Fibroblast of lung (primary cell): ENCODE measurements at places on chromosomes 6 and 20.

DNA sequence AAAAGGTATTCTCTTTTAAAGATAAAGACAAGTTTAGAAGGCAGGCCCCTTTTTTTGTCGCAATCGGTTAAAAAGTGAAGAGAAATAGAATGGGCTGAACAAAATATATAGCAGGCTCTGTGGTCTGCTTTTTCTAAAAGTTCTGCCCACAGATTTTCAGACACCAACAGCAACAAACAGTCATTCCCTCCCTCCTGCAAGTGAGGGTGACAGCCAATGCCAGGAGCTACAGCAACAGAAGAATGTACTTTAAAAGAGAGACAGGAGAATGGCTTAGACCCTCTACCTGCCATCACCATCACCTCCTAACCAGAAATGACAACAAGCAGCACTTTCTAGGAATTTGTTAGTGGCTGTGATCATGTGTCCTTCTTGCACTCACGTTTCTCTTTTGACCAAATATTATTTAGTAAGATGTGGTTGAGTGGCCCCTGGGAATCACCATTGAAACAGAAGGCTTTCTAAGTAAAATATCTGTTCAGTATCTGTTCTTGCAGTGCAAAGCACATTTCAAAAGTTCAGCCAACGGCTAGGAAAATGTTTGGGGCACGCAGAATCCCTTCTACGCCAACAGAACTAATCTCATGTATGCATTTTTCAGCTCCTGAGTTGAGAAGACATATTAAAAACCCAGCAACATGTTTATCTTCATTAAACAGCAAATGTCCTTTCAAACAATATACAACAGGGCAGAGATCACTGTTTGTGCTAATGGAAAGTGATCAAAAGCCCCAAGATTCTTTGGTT, 248.5 kb downstream of the ATXN1 start:
- DNase-seq, result no peak

GRCh38 chr20:61659994-61660346, 405.7 kb downstream of the TAF4 start:
- DNase-seq, result no peak

- DNase-seq, result no peak
Observed at GRCh38 chr6:81625216-81625615, 127.3 kb downstream of the TENT5A start.

GRCh38 chr20:58174708-58175280, 53.7 kb downstream of the ANKRD60 start:
- no peak for DNase-seq

- peak; percentile 73 for DNase-seq
Observed at GRCh38 chr20:54255157-54255556, 47.3 kb downstream of the PFDN4 start.

DNA sequence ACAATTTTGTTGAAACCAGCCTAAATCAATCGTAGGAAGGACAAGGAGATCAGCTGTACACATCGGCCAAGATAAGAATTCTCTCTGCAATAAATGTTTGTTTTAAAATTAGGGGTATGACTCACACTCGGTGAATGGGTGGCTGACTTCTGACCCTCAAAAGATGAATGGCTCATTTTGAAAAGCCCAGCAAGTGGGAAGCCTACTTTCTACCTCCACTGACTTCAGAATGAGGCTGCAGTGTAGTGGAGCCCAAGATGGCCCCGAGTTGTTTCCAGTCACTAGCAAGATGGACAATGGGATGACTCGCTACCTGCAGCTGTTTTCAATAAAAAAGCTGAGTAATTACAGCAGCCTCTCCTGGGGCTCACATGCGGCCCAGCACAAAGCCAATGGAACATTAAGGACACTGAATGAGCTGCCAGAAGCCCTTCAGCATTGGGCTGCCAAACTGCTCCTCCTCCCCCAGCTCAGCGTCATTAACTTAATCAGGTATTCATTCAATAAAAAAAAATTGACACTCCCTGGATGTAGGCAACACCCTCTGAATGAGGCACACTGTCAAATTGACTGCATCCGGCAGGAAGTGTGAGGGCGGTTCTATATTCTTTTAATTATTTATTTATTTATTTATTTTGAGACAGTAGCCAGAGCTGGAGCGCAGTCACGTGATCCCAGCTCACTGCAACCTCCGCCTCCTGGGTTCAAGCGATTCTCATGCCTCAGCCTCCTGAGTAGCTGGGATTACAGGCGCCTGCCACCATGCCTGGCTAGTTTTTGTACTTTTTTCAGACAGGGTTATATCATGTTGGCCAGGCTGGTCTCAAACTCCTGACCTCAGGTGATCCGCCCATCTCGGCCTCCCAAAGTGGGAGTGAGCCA, 107.3 kb downstream of the GMPR start:
- peak; percentile 90 for DNase-seq

- no peak for DNase-seq
Observed at GRCh38 chr6:152748843-152749242, 1.8 kb upstream of the VIP start.

DNA sequence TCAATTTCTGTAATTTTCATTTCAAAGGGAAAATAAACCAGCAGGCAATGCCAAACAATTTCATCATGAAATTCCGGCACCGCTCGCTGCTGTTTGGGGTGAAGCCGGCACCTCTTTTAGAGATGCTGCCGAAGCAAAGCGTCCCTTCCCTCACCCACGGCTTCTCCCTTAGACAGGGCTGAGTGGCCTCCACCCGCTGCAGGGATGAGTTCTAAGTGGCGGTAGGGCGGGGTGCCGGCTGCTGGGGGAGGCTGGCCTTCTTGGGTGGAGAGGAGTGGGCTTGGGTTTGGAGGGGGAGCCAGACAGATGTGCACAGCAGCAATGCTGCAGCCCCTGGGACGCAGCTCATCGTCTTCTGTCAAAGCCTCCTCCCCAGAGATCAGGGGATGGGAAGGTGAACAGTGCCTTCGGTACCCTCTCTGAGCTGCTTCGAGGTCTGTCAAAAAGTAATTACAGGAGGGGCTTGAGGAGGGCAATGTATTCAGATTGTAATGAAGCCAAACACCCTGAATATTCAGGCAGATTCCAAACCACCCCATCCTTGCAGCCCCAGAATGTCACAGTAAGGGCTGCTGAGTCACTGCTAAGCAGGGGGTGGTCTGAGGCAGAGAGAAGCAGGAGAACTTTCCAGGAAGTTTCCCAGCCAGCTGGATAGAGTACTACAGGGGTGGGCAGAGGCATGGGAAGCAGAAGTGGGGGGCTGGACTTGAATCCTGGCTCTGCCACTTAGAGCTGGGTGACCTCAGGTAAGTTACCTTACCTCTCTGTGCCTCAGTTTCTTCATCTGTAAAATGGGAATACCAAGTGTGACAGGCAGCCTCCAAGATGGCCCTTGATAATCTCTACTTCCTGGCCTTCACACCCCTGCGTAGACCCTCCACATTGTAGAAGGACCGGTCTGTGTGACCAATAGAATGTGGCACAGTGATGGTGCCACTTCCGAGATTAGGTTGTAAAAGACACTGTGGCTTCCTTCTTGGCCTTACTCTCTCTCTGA, 96.6 kb downstream of the SULF2 start:
- DNase-seq, result no peak

DNA sequence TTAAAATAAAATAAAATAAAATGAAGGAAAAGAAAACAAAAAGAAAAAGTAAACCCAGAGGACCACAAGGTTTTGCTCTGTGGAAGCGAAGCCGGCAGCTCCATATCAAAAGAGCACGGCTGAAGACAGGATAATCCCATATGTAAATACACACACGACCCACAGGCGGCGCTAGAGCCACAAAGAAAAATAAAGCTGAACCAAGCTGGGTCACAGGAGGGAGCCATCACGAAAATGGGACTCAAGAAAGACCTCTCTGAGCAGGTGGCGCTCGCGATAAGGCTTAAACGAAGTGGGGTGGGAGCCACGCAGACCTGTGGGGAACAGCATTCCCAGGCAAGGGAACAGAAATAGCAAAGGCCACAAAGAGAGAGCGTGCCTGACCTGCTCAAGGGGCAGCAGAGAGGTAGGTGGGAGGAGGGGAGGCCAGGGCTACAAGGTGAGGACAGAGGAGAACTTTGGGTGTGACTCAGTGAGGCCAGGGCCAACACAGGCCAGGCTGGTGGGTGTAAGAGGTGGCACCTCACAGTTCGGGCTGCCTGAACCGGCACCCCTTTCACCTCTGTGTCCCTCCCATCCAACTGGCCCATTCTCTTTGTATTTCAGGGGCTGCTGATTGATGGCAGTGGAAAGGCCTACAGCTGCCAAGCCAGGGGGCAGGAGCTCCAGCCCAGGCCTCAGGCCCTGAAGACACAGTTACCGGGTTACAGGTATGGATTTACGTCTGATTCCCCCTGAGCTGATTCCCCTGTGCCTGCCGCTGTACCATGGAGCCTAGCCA, 26.0 kb downstream of the PTGIS start:
- peak; percentile 69 for DNase-seq

GRCh38 chr6:43873806-43874714, 104.0 kb downstream of the VEGFA start:
- no peak for DNase-seq

GRCh38 chr6:6856538-6857523, 250.9 kb upstream of the RREB1 start:
- peak; percentile 56 for DNase-seq

DNA sequence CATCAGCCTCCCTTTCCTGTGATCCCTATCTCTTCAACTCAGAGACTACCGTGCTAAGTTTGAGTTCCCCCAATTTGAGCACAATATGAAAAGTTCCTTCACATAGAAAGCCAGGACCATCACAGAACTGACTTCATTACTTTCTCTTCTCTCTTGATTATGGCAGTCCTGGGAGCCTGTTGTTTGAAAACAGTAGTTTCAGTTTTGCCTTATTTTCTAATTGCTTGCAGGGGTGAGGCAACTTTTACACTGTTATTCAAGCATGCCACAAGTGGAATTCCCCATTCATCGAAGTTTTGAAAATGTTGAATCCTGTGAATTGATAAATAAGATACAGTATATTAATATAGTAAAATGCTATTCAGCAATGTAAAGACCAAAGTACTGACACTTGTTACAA, 569.7 kb upstream of the MARCKS start:
- DNase-seq, result no peak

DNA sequence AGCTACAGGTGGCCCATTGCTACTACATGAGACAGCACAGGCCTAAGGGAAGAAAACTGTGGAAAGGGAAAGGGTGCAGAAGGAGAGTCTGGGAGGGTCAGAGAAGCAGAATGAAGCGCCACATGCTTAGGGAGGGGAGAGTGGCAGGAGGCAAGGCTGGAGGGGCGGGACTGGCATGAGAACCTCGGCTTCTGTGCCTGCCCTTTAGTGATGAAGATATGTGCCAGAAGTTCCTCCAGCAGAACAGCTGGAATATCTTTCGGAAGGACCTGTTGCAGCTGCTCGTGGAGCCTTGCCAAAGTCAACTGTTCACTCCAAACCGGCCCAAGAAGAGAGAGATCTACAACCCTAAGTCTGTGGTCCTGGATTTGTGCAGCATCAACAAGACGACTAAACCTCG, 61.8 kb downstream of the CNBD2 start:
- DNase-seq, result peak; percentile 76

DNA sequence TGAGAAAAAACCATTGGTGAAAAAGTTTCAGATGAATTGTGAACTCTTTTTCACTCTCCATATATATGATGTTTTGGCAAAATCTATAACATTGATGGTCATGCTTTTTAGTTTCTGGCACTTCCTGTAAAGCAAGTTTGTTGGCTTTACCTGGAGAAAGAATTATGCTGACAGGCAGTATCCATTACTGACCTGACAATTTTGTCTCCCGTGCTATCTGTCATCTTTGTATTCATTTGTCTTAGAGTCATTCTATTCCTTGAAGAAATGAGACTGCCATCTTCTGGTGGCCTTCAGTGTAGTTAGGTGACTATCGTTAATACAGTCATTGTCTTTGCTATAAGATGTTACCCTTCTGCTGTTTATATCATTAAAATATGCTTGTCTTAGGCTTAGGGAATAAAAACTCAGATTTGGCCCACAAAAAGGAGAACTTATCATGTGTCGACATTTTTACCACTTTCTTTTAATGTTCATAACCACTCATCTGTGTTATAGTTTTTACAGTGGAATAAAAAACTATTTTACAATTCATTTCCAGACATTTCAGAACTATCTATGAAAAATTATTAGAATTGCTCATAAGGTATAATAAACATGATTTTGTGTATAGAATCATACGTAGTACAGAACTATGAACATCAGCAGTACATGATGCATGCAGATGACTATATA, 707.0 kb downstream of the EPM2A start:
- DNase-seq, result no peak

DNA sequence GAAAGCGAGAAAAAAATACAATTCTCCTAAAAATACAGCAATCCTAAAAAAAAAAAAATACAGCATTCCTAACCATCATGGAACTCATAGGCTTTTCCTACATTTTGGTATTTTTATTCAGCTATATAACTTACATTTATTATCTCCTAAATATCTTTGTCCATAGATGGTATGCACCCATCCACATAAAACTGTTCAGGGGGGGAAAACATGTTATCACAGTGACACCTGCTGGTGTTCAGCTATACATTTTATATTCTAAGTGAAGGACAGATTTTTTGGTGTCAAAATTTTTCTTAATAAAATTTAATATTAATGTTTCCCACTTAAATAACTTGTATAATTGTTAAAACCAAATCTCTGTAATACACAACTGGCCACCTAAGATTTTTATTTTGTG, 58.0 kb downstream of the BLOC1S5 start:
- peak; percentile 29 for DNase-seq

GRCh38 chr20:56540415-56540814, 7.4 kb downstream of the FAM209B start:
- DNase-seq, result no peak

- DNase-seq, result no peak
Observed at GRCh38 chr6:44868335-44868668, 459.8 kb upstream of the RUNX2 start.

- DNase-seq, result no peak
Observed at GRCh38 chr6:166554316-166554715, 32.2 kb downstream of the RAMACL start.

DNA sequence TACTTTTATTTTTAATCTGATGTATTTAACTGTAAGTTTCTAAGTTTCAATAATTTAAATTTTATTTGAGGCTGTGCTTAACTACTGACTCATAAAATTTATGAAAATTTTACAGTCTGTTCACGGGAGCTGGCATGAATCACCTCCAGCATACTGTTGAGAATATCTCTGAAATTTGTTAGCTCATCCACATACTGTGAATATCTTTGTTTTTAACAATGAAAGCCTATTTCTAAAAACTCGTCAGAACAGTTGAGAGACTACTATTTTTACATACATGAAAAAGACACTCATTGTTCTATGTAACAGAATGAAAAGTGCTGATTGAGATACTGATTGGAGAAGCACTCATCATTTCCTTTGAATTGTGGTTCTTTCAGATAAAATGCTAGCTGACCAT, 749.3 kb downstream of the TENT5A start:
- DNase-seq, result peak; percentile 17

DNA sequence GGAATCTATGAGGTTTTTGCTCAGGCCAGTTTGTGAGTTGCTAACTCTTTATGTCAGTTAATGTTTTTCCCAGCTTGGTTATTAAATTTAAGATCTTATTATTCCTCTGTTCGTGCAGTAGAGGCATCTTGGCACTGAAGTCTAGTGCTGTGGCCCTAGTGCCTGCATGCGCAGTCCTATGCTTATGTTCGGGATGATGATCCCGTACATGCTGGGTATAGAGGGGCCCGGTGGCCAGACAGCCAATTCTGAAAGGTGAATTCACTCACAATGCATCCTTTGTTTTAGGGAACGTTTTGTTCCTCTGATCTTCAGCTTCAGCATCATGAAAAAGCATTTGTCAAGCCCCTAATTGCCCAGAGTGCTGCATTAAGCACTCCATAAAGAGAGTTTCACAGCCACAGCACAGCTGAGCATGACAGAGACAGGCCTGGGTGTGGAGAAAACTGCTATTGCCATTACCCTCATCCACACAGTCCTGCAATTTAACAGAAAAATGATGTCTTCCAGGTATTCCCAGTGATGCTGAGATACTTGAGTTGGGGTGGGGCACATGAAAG, 39.8 kb upstream of the BACH2 start:
- no peak for DNase-seq
